Activated CD4-positive, CD25-positive, alpha-beta regulatory T cell (primary cell): ENCODE measurements at places on chromosomes 5 and 9.

DNA sequence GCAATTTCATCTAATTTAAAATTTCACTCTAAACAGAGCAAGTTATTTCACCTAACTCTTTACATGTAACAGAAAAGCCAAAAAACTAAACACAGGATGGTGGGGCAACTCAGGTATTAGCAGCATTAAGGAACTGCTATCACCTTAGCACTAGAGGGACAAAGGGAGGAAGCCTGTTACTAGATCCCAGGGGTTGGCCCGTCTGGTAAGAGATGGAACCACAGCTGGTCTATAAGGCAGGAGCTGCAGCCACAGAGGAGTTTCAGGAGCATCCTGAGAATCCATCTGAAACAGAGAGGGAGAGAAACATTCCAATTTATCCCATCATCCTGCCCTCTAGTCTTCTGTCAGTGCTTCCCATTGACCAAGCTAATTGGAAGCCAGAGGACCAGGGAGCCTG is 300.3 kb downstream of the MRPS30 start:
- no peak for DNase-seq

- DNase-seq = peak; percentile 73
These were observed 2.1 kb upstream of the TRAF1 start for GRCh38 chr9:120928483-120929228.

DNA sequence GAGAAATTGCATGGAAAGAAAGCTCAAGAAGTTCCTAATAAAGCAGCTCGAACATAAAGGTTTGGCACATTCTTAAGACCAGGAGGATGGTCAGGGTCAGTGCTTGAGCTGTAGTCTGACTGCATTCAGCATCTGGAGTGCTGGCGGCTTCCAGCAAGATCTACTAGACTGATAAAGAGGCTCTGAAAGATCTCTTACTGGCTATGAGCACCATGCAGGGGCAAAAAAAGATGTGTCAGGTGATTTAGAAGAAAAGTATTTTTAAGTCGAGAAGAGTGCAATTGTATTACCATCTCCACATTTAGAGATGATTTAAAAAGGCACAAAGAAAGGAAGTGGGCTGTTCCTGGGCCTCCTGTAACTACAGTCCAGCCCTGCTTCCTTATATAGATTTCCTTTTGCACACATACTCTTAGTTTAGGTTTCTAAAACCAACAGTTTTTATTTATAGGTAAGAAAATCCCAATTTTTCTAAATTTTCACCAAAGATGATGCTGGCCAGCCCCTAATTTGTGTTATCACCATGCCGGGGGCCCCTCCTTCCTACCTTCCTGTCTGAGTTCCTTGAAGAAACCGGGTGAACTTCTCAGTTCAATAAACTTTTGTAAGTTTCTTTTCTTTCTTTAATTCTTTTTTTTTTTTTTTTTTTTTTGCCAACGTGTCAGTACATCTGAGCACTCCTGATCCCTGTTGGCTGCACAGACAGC is 65.9 kb upstream of the PLPP1 start:
- no peak for DNase-seq

GRCh38 chr5:53376853-53377252 is 103.6 kb upstream of the FST start:
- DNase-seq = no peak

DNA sequence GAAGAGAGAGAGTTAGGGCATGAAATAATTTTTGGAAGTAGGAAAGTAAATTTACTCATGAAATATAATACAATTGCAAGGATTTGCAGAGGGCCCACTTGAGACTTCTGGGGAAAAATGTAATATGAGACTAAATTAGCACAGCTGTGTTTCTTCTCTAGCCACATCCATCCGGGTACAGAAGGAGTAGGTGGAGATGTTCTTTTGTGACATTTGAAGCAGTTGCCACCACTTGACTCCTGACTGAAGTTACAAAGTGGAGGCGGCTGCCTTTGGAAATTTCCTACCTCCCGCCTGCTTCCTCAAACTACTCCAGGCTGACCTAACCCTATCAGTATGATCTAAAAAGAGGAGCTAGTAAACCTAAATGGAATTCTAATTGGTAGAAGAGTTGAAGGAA is 58.1 kb upstream of the SHISAL2B start:
- no peak for DNase-seq

DNA sequence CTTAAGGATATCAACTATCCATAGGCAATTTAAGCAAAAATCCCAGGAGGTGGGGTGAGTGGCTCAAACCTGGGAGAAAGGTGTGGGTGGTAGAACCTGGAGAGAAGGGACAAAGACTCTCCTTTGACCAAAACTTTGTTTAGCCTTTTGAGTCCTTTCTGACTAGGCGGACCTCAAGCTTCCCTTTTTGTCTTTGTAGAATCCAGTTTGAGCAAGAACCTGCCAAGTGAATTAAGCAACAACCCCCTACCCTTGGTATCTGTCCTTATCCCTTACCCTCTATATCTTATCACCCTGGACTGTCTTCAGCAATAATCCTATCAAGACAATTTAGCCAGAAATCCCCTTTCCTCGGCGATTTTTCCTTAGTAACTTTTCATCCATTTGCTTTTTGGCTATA is 53.5 kb upstream of the SLC28A3 start:
- DNase-seq = no peak

DNA sequence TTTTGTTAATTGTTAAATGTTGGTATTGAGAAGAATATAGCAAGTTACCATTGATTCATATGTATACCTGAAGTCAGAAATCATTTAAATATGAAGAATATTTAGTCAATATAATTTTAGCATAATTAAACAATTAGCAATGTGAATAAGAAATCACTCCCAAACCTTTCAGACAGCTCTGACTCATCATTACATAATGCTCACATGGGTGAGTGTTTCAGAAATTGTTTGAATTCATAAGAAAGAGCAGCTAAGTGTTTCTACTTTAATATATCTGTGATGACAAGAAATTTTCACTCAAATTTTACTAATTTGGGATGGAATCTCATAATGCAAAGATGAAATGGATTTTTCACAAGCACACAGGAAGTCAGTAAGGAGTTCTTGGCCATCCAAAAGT is 42.0 kb upstream of the CDC42SE2 start:
- no peak for DNase-seq

GRCh38 chr9:2853517-2853916 is 9.6 kb upstream of the PUM3 start:
- no peak for DNase-seq
